ENCODE measurements at places on chromosomes 2 and 18.

- peak; percentile 26 for DNase-seq
Measured at GRCh38 chr18:51211552-51211951, 14.1 kb upstream of the MEX3C start.

- DNase-seq, result no peak
Measured at GRCh38 chr18:79637921-79638909, 41.4 kb upstream of the CTDP1 start.

DNA sequence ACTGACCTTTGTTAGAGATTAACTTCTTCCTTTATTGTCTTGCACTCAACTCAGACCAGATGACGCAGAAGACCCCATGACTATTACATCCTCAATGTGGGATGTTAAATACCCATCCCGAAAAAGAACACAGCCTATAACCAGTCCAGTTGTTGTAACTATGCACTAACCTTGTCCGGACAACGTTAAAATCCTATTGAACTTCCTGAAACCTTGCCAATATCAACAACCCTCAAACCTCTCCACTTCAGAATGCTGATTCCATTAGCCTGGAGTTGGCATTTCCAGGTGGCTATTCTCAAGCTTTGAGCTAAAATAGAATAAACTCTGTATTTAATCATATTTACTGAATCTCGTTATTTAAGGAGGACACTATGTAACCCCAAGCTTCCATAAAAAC is 13.6 kb downstream of the NMS start:
- no peak for DNase-seq

DNA sequence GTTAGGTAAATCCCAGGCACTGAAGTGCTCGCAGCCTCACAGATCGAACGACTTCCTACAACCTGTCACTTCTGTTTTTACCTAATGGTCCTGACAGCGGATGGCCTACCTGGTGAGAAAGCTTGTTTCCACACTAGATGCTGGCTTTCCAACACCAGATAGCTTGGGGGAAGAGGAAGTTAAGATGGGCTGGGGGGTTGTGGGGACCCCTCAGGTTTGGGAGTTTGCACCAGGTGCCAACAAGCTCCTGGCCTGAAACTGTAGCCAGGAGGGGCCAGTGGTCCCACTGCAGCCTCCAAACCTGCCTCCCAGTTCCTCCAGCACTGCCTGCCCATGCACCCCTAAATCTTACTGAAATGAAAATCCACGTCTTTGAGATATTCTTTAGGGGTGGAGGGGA is 3.9 kb downstream of the TMEM185B start:
- DNase-seq, result no peak

DNA sequence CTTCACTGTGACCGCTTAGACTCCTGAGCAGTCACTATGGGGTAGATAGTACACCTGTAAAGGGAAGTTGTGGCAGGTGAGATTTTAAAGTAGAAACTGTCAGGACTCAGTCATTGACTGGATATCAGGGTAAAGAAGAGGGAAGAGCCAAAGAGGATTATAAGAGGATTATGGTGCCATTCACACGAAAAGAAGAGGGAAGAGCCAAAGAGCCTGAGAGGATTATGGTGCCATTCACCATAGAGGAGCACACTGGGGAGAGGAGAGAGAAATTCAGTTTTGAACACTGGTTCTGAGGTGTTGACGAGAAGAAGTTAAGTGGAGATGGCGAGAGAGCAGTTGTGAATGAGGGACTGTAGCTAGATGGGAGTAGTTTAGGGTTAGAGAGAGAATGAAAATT is 16.9 kb upstream of the KCNJ13 start:
- DNase-seq, result no peak

- DNase-seq, result no peak
Measured at GRCh38 chr2:63851691-63852311, 10.1 kb downstream of the UGP2 start.

- no peak for DNase-seq
Measured at GRCh38 chr2:200203381-200203827, 103.1 kb upstream of the SPATS2L start.

GRCh38 chr2:187939180-187939579 is 352.5 kb upstream of the GULP1 start:
- no peak for DNase-seq

GRCh38 chr2:98778741-98779483 is 48.0 kb upstream of the MGAT4A start:
- no peak for DNase-seq

- no peak for DNase-seq
Measured at GRCh38 chr18:35155398-35156117, 85.3 kb upstream of the ZNF397 start.

DNA sequence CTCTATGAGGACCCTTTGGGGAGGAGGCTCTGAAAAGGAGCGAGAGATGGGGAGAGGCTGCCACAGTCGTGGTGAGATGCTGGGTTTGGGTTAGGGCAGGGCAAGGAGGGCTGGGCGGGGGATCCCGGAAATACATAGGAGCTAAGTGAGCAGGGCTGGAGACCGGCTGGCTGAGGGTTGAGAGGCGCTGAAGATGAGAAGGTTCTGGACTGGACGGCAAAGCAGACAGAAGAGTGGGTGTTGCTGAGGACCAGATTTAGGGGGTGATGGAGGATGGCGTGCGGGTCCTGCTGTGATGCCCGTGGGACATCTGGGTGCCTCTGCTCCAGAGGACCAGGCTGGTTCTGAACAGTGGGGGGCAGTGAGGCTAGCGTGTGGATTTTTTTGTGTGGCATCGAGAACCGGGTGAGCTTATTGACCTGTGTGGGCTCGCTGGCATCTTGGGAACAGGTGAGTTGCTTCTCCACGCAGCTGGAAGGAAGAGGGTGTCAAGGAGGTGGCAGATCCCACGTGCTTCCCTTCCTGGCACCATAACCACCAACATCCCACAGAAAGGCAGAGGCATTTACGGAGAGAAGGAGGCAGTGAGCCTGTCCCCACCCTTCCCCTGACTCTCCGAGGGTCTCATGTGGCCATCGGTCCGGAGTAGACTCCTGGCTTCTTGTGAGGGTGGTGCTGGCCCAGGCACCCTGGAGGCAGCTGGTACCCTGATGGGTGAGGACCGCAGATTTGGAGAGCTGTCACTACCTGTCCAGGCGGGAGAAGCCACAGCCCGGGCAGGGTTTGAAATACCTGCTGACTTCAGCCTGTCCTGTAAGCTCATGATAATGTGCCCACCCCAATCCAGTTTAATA is 70.3 kb downstream of the ASB1 start:
- DNase-seq, result no peak

- no peak for DNase-seq
Measured at GRCh38 chr2:218032336-218033171, 29.8 kb upstream of the TNS1 start.

DNA sequence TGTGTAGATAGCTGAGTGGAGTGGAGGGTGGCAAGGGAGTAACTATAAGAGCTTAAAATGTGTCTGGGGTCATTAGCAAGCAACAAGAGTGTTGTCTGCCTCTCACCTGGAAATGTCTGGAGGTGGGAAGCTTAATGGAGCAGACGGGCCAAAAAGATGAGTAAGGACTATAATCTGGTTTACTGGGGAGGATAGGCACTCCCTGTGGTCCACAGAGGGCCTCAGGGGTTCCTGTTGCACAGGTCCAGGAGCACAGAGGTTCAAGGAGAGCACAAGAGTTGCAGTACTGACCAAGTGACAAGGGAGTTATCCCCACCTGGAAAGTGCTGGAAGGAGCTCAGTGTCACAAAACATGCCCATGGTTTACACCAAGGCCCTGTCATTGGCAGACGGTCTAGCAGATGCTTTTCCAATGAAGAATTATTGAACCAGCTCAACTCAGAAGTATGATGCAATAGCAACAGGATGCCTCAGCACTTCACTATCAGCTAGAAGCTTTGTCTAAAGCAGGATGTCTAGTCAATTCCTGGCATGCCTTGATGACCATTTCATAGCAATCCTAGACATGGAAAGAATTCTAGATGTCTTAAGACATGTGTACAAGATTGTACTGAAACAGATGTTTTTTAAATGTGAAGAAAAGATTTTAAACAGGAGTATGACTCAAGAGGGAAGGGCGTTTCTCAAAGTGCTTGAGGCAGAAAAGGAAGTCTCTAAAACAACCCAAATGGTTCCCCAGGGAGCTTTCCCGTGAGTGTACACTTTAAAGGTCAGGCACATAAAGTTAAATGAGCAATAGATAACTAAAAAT is 62.9 kb upstream of the SERPINE2 start:
- DNase-seq, result no peak

DNA sequence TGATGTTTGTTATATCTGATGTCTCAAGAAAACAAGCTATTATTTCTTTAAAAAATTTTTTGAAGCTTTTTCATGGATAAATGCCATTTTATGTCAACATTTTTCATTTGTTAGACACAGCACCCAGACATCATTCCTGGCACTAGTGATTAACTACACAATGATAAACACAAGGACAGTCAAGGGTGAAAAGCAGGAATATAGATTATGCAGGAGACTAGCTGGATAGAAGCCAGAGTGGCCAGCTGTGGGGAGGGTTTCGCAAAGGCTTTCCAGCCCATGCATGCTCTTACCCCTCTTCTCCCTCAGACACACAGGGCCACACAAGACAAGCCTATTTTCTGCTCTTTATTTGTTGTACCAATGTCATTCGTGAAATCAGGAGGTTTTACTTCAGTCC is 127.1 kb upstream of the TTC39C start:
- no peak for DNase-seq

GRCh38 chr18:77151772-77152520 is 19.4 kb upstream of the MBP start:
- DNase-seq, result no peak

GRCh38 chr2:186065491-186065890 is 326.9 kb downstream of the FSIP2 start:
- no peak for DNase-seq

DNA sequence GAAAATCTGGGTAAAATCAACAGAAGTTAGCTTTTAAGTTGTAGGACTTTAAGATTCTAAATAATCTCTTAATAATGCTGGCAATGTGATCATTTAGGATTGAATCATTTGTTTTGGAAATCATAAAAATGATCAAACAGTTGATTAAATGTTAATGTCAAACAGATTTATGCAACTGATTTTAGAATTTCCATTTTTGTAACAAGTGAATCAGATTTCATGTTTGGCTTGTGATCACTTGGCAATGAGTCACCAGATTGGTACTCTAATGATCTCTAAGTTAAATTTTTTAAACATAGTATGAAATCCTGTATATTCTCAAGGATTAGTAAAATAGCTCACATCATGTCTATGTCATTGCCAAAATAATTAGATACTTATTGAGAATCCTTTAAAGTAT is 50.1 kb upstream of the UNC80 start:
- DNase-seq, result no peak

DNA sequence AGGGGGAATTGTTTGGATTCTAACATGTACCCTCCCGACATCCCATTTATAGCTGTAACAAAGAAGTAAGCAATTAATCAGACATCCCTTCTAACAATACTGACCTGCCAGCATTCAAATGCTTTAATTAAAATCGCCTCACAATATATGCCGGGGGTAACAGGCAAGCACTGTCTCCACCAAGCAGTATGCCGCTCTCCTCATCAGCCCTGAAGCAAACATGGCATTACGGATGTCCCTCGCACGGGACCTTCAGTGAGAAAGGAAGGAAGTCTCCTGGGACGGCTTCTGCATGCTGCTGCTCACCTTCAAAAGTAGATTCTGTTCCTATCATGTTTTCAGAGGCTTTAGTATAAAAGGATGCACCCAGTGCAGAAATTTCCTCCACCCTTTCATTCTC is 292.7 kb upstream of the POU3F3 start:
- DNase-seq, result no peak

DNA sequence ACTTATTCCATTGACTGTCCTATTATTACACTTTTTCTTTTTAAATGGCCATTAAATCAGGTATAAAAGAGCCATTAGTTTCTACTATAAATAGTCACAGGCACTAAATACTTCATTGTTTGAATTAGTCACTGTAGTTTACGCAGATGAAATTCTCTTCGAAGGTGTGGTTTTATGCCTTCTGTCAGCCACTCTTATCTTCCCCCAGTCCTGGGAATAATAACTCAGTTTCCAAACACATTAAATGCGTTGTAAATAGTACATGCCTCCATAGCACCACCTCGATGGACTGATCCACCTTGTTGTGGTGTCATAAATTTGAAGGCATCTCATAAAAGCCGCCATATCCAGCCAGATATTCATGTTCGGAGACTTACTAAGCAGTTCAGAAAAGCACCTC is 72.1 kb upstream of the PARD3B start:
- DNase-seq, result no peak

GRCh38 chr18:32405588-32405987 is 65.1 kb downstream of the GAREM1 start:
- DNase-seq, result no peak

DNA sequence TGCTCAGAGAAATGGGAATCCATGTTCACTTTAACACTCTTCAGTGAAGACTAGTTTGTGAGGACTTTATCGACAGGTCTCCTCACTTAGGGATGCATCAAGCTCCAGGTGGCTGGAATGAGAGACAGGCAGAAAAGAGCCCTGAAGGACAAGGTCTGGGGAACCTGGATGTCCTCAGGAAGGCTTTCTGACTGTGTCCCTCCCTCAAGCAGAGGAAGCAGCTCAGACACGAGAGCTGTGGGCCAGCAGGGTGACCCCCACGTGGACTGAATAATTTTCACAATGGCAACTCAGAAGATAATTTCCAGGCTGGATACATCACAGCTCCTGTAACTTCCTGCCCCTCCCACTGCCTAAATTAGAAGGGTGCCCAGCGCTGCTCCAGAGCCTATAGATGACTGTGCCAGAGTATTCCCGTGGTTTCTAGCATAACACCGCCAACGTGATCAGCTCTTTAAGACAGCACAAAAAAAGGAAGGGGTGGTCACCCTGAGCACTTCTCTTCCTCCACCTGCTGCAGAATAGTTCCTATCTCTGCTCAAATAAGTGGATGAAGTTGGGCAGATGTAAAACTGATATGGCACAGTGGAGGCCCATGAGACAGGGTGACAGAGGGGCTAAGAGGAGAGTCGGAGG is 25.7 kb upstream of the NCK2 start:
- DNase-seq, result no peak

- DNase-seq, result no peak
Measured at GRCh38 chr2:239360421-239361310, 40.2 kb downstream of the HDAC4 start.

- DNase-seq, result no peak
Measured at GRCh38 chr2:171319164-171319810, 114.5 kb downstream of the METTL8 start.

GRCh38 chr2:43011158-43011491 is 215.3 kb downstream of the ZFP36L2 start:
- no peak for DNase-seq

- no peak for DNase-seq
Measured at GRCh38 chr2:224973112-224974016, 68.9 kb downstream of the DOCK10 start.

GRCh38 chr2:60555783-60556139 is 2.3 kb upstream of the BCL11A start:
- DNase-seq, result no peak

Data from activated CD8-positive, alpha-beta memory T cell treated with anti-CD3 and anti-CD28 coated beads for 4 hours (primary cell).